ENCODE measurements at places on chromosomes 6 and 20.

- DNase-seq = no peak
Observed at GRCh38 chr6:160795721-160796120, 93.7 kb downstream of the PLG start.

DNA sequence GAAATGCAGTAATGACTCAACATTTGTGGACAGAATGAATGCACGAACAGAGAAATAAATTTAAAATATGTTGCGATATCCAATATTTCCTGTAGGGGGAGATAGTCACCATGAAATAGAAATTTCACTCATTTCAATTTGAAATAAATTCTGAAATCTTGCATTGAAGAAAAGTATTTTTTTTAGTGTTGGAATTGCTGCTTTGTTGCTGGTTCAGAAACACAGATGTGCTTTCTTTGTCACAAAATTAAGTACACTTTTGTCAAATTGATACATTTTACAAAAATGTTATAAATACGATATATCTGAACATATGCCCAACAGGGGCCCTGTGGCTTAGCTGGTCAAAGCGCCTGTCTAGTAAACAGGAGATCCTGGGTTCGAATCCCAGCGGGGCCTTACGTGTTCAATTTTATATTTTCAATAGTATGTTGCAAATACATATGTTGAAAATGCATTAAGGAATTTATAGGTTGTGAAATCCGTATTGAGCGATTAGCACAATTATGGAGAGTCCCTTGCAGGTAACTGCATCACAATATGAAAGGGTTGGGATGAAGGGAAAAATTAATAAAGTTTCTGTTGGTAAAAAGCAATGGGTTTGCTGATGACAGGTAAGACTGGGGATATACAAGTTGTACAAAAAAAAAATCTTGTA is 85.4 kb upstream of the PRSS16 start:
- DNase-seq = peak; percentile 15

DNA sequence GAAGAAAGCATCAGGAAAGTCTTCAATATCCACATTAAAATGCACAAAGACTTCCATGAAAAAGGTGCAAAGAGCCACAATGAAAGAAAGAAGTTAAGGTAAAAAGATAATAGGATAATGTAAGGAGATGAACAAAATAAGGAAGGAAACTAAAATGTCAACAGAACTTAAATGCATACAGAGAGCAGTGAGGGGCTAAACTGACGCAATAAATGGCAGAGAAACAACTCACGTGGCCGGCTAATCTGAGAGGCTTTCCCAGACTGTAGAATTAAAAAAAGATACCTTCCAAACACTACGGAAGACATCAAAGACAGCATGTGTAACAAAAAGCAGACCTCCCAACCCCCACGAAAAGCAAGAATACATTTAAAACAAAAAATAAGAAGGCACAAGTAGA is 73.7 kb downstream of the GMDS start:
- no peak for DNase-seq

DNA sequence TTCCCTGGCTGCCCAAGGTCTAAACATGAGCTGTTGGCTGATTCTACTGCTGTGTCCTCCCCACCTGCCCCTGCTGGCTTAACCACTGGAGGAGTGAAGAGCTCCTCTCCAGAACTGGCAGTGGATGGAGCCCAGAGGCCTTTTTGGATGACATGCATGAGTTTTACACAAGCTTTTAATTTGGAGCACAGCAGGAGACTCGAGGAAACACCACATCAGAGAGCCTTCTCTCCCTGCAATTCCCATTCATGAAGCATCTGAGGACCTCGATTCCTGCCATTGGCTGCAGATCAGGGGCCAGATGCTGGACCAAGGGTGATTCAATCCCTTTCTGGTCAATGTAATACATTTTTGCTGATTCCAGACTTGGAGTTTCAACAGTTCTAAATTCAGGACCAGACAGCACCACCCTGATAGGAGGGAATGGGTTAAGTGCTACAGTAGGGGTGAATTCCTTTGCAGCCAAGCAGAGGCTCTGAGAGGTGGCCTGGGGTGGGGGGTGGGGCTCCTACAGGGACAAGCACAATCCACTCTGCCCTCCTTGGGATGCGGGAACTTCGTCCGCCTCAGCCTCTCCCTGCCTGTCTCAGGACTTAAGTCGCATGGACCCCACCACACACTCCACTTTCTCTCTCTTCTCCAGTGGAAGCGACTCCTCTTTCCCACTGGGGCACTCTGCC is 599 bp upstream of the PSORS1C1 start:
- no peak for DNase-seq

GRCh38 chr6:7391151-7391550 is 1.5 kb downstream of the RIOK1 start:
- no peak for DNase-seq

- DNase-seq = no peak
Observed at GRCh38 chr20:50704971-50705370, 13.6 kb upstream of the RIPOR3 start.

- DNase-seq = no peak
Observed at GRCh38 chr6:153043719-153044118, 41.2 kb upstream of the MTRF1L start.

- DNase-seq = no peak
Observed at GRCh38 chr6:961407-961960, 268.5 kb upstream of the EXOC2 start.

GRCh38 chr20:23156170-23156841 is 70.2 kb upstream of the CD93 start:
- DNase-seq = no peak

GRCh38 chr20:37901654-37902503 is 1.0 kb upstream of the VSTM2L start:
- peak; percentile 69 for DNase-seq

DNA sequence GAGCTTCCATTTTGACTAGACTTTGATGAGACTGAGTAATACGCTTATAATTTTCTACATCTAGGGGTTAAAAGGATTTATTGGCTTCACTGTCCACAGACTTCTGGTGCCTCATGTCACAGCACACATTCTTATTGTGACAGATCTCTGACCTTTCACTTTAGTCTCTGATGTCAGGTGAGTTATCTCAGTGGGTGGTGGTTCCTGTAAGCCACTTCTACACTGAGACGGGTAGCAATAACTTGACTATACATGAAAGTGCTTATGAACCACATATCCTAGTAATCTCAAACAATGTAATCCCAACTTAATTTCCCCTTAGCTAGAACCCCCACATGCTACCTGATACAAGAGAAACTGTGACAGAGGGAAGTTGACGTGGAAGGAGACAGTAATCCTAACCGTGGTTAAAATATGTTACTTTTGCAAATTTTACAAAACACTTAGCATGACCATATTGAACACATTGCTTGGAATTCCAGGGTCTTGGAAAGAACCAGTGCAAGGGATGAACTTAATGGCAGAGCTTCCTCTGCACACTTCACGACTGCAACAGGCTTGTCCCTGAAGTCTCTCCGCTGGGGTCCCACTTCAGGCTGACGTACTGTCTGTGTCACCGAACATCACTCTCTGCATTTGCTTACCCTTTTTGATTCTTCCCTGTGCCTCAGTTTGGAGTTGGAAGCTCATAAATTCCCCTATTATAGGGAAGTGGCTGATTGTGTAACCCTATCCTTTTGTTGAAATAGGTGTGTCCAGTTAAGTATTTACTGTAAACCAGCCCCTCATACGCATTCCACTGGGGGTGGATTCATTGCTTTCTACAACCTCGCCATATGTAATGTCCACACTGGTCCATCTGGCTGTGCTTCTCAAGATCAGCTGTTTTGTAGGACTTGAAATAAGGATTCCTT is 6.4 kb upstream of the TRIM40 start:
- DNase-seq = no peak

DNA sequence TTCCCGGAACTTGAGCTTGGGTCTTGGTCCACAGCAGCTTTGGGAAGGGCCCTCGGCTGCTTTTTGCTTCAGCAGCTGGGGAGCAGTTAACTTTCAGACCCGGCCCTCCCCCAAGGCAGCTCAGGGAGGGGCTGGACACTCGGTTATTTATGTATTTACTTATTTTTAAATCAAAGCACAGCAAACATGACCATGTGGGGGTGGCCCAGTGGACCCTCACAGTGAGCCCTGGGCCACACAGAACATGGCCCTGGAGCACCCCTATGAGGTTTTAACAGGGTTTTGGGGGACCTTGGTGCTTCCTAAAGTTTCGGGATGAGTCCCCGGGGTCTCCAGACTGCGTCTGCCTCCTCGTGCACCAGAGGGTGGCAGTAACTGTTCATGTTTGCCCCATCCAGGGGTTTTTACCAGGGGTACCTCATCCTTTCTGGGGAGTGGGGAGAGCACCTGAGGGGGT is 26.6 kb upstream of the NPBWR2 start:
- DNase-seq = no peak

GRCh38 chr6:36609582-36609981 is 15.4 kb downstream of the SRSF3 start:
- DNase-seq = no peak

GRCh38 chr6:18221288-18221615 is 43.1 kb downstream of the DEK start:
- no peak for DNase-seq

All from NCI-H524 treated with DMSO at 0.1 percent for 48 hours (cell line).